ENCODE measurements at places on chromosomes 3 and 15. TPM values are rescaled to one million over a fixed set of nuclear protein-coding genes. Genes with fewer than 3 reads are reported as not detected.

Gene CACNA1D
- total RNA-seq, result 25.9 TPM

Gene TMC3
- total RNA-seq, result 0.22 TPM

Gene ACAA1
- total RNA-seq, result 38.9 TPM

Gene MAN2A2
- total RNA-seq, result 48.2 TPM

Gene CA12
- total RNA-seq, result 17.4 TPM

Gene GASK1A
- 24.4 TPM for total RNA-seq

Gene CLRN1
- 12.0 TPM for total RNA-seq

Gene ZNF502
- total RNA-seq, result 22.1 TPM

Gene FGF7
- 15.6 TPM for total RNA-seq

Gene FRMD5
- total RNA-seq, result 25.5 TPM

Gene STRC
- 5.1 TPM for total RNA-seq

Gene GRIP2
- 9.1 TPM for total RNA-seq

Gene FANCD2OS
- not detected for total RNA-seq

Gene GOLGA6D
- not detected for total RNA-seq

Gene WDR93
- total RNA-seq, result 0.66 TPM

Gene MED12L
- total RNA-seq, result 16.4 TPM

Gene USP50
- total RNA-seq, result not detected

Gene EXD1
- not detected for total RNA-seq

Gene PLA1A
- 1.3 TPM for total RNA-seq

Gene CCDC50
- 97.6 TPM for total RNA-seq

Gene GRK7
- 1.3 TPM for total RNA-seq

Gene C3orf70
- 32.5 TPM for total RNA-seq

Gene SPSB4
- 13.7 TPM for total RNA-seq

Gene ST8SIA2
- 18.9 TPM for total RNA-seq

Gene C2CD4A
- not detected for total RNA-seq

Gene BFSP2
- total RNA-seq, result 299 TPM

Gene DPPA2
- not detected for total RNA-seq

Gene ARGFX
- not detected for total RNA-seq

Gene FANCI
- total RNA-seq, result 23.0 TPM

Gene FBXW12
- total RNA-seq, result not detected

Gene P2RY12
- total RNA-seq, result 3.0 TPM

Gene SAMD7
- total RNA-seq, result 22.0 TPM

Gene PRTG
- total RNA-seq, result 34.4 TPM

Gene AGTR1
- total RNA-seq, result 3.5 TPM

Gene FILIP1L
- 29.5 TPM for total RNA-seq

Gene LRRIQ4
- 0.33 TPM for total RNA-seq

Gene KNL1
- total RNA-seq, result 14.2 TPM

Gene ACTR8
- 61.1 TPM for total RNA-seq

Gene EAF2
- total RNA-seq, result 16.3 TPM

Gene SCN10A
- not detected for total RNA-seq

Gene SERPINI2
- total RNA-seq, result not detected

Gene FOXL2NB
- total RNA-seq, result 7.9 TPM

Gene GOLGA8G
- not detected for total RNA-seq

Gene TERC
- total RNA-seq, result 215 TPM

Gene SEMA3B
- total RNA-seq, result 107 TPM

Gene HRG
- total RNA-seq, result not detected

Gene CLDN11
- 16.8 TPM for total RNA-seq

Gene TUSC7
- not detected for total RNA-seq
